ENCODE measurements at places on chromosomes 2 and 18. TPM values are rescaled to one million over a fixed set of nuclear protein-coding genes. Genes with fewer than 3 reads are reported as not detected.

DARS1 gene
- 106 TPM for total RNA-seq

FBXO41 gene
- 0.32 TPM for total RNA-seq

CYP27C1 gene
- 7.8 TPM for total RNA-seq

SDC1 gene
- 87.1 TPM for total RNA-seq

TXNDC2 gene
- total RNA-seq: not detected

ESPNL gene
- total RNA-seq: 3.5 TPM

NEU2 gene
- not detected for total RNA-seq

C2orf66 gene
- total RNA-seq: 0.32 TPM

HOXD1 gene
- 0.90 TPM for total RNA-seq

RIT2 gene
- total RNA-seq: 0.48 TPM

MYO5B gene
- total RNA-seq: 8.8 TPM

TMEM198 gene
- 2.0 TPM for total RNA-seq

UGT1A10 gene
- not detected for total RNA-seq

COL6A3 gene
- total RNA-seq: 1,173 TPM

PRKAG3 gene
- total RNA-seq: 1.2 TPM

GAL3ST2 gene
- not detected for total RNA-seq

NTSR2 gene
- total RNA-seq: not detected

GREB1 gene
- total RNA-seq: 9.1 TPM

TUBA4B gene
- not detected for total RNA-seq

VWA3B gene
- 0.48 TPM for total RNA-seq

ASB3 gene
- 51.2 TPM for total RNA-seq

C1QL2 gene
- not detected for total RNA-seq

CABLES1 gene
- 14.6 TPM for total RNA-seq

SRBD1 gene
- total RNA-seq: 48.3 TPM

RIF1 gene
- total RNA-seq: 108 TPM

TEKT4 gene
- total RNA-seq: not detected

GALNT13 gene
- total RNA-seq: 19.5 TPM

LYG2 gene
- not detected for total RNA-seq

SIX3 gene
- not detected for total RNA-seq

LMAN2L gene
- 29.9 TPM for total RNA-seq

LYPD1 gene
- 0.79 TPM for total RNA-seq

TANC1 gene
- total RNA-seq: 47.5 TPM

GPR35 gene
- 0.63 TPM for total RNA-seq
